ENCODE measurements at places on chromosomes 5 and 9.

- no peak for DNase-seq
Observed at GRCh38 chr9:134285215-134285845, 40.9 kb upstream of the RXRA start.

GRCh38 chr5:88683506-88684135, 199.4 kb downstream of the MEF2C start:
- DNase-seq = no peak

GRCh38 chr5:10555277-10555684, 8.6 kb upstream of the ANKRD33B start:
- DNase-seq = no peak

GRCh38 chr5:177539411-177539810, 15.0 kb downstream of the FAM193B start:
- DNase-seq = no peak

DNA sequence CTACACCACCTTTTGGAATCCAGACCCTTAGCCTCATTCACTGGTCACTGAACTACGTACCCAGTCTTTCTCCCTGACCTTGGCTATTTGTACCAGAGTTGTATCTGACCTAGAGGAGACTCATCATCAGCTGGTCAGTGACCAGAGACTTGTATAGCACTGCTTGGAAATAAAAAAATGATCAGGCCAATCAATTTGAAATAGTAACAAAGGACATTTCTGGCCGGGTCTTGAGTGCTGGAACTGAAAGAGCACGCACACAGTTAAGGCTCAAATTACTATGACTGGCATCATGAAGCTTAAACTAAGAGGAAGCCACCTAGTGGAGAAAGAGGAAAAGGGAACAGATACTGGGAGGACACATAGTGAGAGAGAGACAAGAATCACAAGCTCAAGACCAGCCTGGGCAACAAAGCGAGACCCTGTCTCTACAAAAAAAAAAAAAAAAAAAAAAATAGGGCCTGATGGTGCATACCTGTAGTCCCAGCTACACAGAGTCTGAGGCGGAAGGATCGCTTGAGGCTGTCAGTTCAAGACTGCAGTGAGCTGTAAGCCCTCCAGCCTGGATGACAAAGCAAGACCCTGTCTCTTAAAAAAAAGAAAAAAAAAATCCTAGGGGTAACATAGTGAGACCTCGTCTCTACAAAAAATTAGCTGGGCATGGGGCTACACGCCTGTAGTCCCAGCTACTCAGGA, 12.8 kb upstream of the SRP19 start:
- DNase-seq = no peak

GRCh38 chr9:113886933-113887332, 10.8 kb downstream of the ZNF618 start:
- DNase-seq = no peak

DNA sequence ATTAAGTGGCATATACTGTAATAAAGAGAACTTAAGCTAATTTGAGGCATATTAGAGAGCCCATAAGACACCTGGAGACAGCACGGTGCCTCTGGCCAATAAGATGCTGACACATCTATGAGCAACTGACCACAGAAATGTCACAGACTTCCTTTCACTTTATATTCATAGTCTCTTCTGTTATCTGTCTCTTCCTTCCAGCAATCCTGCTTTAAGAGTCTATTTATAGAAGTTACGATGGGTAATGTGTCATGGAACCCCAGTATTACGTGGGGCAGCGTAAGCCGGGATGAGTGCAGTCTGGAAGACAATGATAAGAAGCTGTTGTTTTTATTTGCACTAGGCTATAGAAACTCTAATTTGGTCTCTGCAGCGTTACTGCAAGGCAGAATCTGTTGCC, 136.8 kb downstream of the CFAP90 start:
- no peak for DNase-seq

- DNase-seq = no peak
Observed at GRCh38 chr9:133453651-133454050, 6.1 kb upstream of the CACFD1 start.

- no peak for DNase-seq
Observed at GRCh38 chr5:153714798-153715197, 224.3 kb downstream of the GRIA1 start.

DNA sequence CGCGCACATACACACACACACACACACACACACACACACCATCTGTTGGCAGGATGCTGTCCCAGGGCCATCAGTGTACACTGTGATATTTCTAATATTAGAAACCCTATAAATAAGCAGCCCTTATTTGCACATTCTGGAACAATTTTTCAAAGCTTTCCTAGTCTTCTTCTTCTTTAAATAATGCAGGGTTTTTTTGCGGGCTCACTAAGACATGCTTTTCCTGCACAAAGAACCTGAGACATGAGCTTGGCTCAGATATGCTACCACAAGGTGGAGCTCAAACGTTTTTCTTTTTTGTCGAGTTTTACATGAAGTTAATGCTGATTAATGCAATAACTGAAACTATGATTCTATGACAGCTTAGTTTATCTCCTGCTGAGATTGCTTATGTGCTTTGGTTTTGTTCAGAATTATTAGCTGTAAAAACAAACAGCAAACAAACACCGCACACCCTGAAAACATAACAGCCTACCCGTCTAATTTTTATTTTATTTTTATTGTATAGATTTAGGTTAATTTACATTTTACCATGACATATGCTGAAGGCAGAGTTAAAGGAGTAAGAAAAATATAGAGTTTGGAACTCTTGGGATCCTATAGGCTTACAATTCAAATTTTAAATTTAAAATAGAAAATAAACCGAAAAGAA, 95.8 kb downstream of the ALDH1A1 start:
- DNase-seq = no peak

DNA sequence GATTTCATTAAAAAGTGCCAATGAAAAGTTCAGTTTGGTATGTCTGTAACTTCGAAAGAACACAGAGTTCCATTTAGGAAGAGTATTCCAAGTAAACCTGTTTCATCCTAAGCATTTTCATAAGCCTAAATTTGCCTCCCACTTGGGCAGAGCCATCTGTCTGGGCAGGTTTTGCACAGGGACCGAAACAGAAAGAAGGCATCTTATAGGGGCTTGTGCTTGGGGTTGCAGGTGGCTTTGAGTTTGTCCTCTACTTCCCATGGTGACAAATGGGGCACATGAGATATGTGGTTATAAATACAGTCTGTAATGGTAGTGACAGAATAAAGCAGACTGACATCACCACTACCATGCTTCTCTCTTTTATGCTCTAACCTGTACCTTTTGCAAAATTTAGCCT, 63.7 kb downstream of the MCTP1 start:
- no peak for DNase-seq

DNA sequence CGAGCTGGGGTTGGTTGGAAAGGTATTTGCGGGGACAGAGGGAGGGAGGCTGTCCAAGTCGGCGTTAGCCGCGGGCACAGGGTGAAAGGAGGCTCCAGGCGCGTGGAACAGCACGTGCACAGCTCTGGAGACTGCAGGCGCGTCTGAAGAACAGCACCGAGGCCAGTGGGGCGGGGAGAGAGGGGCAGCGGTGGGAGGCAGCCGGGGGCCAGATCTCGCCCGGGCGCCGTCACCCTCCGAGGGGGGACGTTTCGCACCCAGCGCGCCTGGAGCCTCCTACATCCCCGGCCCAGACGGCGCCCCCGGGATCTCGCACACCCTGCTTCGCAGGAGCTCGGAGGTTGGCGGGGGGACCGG, 79.6 kb downstream of the NTNG2 start:
- no peak for DNase-seq

GRCh38 chr5:33539212-33539611, 98.4 kb downstream of the TARS1 start:
- DNase-seq = no peak

GRCh38 chr9:6040077-6040476, 24.7 kb upstream of the RANBP6 start:
- no peak for DNase-seq

- no peak for DNase-seq
Observed at GRCh38 chr5:176789873-176790615, 20.3 kb upstream of the UNC5A start.

- no peak for DNase-seq
Observed at GRCh38 chr9:4042991-4043390, 256.9 kb downstream of the GLIS3 start.

- no peak for DNase-seq
Observed at GRCh38 chr9:72363236-72363635, 1.8 kb downstream of the ZFAND5 start.

- DNase-seq = no peak
Observed at GRCh38 chr5:10583663-10584572, 20.0 kb downstream of the ANKRD33B start.

DNA sequence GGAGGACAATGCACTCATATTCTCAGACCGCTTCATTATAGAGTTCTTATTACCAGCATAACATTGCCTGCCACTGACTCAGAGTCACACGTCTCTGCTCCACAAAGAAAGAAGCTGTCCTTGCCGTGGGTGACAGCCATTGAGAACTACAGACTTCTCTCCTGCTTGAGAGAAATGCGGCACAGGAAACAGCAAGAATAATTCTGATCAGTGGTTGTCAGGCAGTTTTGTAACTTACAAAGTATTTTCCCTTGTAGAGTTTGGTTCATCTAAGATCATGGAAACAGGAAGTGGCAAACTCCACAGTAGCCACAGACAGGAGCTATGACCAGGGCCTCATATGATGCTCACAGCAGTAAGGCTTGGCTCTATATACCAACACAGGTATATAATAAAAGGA, 47.0 kb downstream of the KCNV2 start:
- DNase-seq = no peak

GRCh38 chr5:88829775-88830174, 53.2 kb downstream of the MEF2C start:
- DNase-seq = no peak

DNA sequence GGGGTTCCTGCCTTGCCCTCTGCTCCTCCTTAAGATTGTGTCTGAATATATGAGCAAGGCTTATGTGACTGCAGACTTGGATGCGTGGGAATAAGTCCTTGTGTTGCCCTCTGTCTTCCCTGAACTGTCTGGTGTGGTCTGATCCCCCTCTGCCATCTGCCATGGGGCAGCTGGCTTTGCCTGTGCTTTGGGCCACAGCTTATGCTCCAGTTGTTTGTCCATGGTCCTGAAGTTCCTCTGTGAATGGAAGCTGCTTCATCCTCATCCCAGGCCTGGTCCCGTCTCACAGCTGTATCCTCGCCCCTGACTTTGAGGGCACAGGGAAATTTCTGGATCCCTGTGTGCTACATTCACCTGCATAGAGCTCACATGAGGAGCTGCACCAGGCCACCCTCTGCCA, 14.7 kb downstream of the IL31RA start:
- no peak for DNase-seq

DNA sequence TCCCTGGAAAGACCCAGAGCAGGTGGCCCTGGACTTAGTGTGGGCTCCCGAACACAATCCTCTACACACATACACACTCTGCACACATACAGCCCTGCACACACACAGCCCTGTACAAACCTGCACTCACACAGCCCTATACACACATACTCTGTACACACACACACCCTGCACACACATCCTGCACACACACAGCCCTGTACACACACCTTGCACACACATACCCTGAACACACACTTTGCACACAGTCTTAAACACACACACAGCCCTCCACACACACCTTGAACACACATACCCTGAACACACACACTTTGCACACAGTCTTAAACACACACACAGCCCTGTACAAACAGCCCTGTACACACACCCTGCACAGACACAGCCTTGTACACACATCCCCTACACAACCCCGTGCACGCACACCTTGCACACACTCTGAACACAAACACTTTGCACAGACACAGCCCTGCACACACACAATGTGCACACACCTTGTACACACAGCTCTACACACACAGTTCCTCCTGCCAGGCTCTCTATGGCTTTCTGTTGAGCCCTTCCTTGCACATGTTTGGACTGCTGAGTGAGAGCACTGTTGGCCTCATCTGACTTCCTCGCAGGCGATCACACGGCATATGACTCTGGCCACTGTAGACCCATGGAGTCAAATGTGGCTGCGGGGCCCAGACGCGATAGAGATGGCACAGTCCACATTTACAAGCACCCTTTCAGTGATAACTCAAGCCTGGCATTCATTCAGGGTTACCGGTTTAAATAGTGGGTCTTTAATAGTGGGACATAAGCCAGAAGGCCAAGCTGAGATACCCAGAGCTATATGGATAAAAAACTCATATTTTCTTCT, 245.7 kb upstream of the IRX1 start:
- DNase-seq = no peak

DNA sequence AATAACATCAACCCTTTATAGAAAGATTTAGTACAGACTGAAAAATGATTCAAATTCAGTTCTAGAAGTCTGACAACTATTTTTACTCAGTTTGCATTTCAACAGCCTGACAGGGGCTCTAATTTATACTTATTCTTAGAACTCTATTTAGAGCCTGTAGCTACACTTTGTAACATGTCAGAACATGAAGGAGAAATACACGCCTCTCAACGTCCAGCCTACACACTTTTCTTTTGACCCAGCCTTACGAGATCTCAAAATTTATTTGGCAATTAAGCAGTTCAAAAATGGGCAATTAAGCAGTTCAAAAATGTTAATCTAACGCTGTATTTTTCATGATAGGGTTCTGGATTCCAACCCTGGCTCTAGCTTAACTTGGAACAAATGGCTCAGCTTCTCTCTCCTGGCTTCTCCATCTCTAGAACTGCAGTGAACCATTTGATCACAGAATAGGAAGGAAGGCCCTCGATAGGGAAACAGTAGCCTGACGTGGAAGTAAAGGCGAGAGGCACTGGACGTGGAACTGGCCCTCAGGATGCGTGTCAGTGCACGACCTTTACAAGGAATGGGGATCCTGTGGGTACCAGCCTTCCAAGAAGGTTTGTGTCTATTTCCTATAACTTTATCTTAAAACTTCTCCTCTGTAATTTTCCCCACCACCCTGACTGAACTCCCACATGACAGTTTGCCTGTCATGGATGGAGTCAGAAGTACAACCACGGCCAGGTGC, 66.4 kb downstream of the PRRT1B start:
- DNase-seq = no peak

DNA sequence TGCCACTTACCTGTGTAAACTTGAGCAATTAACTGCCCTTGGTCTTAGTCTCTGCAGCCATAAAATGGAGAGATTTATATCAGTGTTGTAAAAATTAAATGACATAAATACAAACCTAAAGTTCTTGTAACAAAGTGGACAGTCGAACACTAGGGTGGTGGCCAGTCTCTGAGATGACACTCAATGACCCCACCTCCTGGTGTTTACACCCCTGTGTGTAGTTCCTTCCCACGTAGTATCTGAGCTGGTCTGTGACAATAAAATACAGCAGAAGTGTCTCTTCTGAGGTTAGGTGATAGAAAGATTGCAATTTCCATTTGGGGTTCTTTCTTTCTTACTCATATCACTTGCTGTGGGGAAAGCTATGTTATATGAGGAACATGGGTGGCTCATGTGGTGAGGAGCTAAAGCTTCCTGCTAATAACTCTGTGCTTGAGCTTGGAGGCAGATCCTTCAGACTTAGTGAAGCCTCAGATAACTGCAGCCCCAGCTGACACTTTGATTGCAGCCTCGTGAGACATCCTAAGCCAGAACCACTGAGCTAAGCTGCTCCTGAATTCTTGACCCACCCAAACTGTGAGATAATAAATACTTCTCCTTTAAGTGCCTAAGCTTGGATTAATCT, 173.4 kb upstream of the CHD1 start:
- no peak for DNase-seq

GRCh38 chr9:127451608-127451857, 223 bp downstream of the LRSAM1 start:
- no peak for DNase-seq

Measured in D721Med (cell line).